ENCODE measurements at places on chromosomes 4 and X.

DNA sequence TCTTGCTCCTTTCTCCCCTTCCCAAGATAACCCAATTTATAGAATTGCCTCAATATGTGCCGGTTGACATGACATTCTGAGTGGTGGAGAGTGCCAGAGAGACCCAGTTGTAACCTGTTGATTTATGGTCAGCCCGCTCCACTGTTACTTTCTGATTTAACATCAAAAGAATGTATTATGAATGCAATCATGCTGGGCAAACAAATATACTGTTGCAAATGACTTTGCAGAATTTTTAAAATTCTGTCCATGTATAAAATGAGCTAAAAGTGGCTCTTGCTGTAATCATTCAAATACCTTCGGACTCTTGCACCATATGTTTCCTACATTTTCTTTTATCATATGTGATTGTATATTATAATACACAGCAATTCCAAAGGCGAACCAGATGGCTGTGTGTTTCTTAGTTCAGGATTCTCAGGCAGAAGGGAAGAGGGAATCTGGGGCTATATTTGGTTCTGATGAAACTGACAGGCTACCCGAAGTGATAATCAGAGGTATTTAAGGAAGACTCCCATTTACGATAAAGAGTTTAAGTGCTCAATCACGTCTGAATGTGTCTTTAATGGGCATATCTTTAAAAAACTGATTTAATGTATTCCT lies 131.7 kb downstream of the CLCN4 start:
- DNase-seq: no peak

- DNase-seq: no peak
Observed at GRCh38 chrX:110383414-110383813, 24.8 kb downstream of the RTL9 start.

DNA sequence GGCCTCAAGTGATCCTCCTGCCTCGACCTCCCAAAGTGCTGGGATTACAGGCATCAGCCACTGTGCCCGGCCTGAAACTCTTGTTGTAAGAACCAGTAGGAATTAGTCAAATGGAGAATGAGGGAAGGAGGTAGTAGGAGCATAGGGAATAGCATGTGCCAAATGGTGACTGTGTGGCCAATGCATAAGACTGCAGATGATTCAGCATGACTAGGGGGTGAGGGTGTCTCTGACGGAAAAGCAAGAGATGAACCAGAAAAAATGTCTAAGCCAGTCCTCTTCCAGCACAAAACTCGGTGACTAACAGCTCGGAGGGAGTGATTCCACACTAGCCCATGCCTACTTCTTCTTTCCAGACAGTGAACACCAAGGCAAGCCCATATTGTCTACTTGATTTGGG lies 58.2 kb upstream of the DUSP21 start:
- no peak for DNase-seq

- DNase-seq: no peak
Observed at GRCh38 chrX:45762699-45763647, 562.3 kb upstream of the DIPK2B start.

GRCh38 chr4:57199267-57199666 lies 89.1 kb upstream of the IGFBP7 start:
- no peak for DNase-seq

GRCh38 chr4:136007991-136008390 lies 1524.3 kb downstream of the PCDH18 start:
- DNase-seq: no peak

- DNase-seq: no peak
Observed at GRCh38 chr4:186015212-186015817, 53.6 kb upstream of the TLR3 start.

DNA sequence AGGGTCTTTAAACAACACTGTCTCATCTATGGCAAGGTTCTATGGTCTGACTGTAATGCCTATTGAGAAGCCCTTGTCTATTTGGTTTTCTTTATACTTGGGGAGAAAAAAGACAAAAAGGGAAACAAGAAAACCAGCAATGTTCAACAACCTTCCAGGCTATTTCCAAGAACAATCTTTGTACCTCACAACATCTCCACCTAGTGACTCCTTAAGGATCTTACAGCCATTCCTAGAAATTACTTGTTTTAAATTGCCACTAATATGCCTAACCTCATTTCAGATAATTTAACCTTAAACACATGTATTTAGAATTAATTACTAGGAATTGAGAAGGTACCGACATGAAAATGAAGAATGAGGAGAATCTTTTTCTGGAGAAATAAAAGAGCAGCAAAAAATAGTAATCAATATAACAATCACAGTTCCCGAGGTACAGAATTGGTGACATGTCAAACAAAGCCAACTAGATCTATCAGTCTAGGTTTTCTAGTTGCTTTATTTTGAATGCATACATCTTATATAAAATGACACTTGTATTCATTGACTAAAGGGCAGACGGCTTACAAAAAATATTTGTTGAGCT lies 1.6 kb upstream of the RBM46 start:
- DNase-seq: no peak

- DNase-seq: no peak
Observed at GRCh38 chrX:147850875-147851274, 60.8 kb upstream of the FMR1 start.

DNA sequence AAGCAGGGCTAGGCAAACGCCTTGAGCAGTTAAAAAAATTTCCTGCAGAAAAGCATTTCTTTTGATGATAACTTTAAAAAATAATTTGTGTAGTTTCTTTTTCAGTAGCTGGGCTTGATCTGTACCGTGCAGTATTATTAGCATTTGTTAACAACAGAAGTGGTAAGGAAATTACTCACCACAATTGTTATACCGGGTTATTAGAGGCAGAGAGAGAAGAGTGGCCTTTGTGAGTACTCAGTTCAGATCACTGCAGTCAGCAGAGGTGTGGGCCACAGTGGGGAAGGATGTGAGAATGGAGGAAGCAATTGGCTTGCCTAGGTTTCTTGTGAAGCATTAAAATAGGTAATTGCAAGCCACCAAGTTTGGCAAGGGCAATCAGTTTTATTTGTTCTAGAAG lies 14.3 kb upstream of the IL21 start:
- DNase-seq: no peak

GRCh38 chrX:53257166-53257565 lies 24.2 kb downstream of the IQSEC2 start:
- no peak for DNase-seq

GRCh38 chrX:87621697-87622096 lies 104.1 kb downstream of the KLHL4 start:
- DNase-seq: no peak

DNA sequence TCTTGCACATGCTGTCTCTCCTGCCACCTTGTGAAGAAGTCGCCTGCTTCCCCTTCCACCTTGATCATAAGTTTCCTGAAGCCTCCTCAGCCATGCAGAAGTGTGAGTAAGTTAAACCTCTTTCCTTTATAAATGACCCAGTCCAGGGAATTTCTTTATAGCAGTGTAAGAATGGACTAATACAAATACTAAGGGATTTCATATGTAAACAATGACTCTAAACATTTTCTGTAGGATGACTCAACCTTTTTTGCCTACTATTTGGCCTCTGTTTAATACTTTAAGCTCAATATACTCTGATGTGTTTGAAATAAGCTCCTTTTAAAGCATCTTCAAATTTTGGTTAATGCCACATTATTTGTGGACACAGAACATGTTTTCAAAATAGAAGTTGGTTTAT lies 813.5 kb upstream of the SLIT2 start:
- DNase-seq: no peak

DNA sequence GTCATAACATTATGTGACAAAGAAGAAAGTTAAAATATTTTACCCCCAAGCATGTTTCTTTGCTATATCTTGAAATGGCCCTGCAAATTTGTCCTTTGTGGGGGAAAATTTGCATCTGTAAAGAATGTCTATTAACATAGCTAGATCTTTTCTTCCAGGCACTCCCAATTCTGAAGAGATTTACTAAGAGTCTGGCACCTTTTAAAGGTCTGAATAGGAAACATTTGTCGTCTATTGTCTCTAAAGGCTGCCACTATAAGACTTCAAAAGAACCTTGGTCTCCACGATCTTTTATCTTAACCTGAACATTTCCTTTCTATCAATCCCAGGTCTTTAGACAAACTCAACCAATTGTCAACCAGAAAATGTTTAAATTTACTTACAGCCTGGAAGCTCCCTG lies 128.6 kb upstream of the VCX start:
- no peak for DNase-seq

DNA sequence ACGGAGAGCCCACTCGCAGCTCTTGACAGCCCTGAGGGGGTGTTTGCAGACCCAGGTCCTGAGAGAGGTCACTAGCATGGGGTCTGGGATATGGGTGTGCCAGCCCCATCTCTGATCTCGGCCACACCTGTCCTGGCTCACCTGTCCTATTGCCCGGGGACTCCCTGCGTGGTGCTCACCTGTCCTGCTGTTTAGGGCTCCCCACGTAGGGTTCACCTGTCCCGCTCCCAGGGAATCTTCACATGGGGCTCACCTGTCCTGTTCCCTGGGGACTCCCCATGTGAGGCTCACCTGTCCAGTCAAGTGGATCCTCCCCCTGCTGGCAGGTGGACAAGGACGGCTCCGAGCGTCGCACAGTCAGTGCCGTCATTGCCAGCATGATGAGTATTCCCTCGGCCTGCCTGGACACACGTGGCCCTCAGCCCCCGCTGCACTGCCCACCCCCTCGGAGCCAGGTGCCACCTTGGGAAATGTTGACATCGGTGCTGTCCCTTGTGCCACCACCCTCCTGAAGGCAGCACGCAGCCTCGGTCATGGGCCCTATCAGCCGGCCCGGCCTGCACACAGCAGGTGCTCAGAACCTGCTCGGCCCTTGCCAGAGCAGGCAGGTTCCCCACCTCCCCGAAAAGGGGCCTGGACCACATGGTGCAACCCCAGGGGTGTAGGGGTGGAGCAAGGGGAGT lies 6.3 kb downstream of the SLC49A3 start:
- DNase-seq: no peak

DNA sequence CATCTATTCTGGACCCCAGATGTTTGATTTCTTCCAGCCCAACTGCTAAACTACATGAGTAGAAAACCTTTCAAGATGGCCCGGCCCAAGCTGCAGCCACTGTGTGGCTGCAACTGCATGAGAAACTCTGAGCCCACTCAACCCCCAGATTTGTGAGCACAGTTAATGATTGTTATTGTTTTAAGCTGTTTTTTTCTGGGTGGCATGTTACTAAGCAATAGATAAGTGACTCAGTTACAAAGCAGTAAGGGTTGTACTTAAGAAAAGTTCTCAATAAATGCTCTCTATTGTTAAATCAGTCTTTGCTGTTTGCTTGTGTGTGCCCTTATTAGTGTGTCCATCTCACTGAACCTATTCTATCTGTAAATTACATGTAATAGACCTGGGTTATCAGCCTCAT lies 51.8 kb downstream of the GC start:
- no peak for DNase-seq

DNA sequence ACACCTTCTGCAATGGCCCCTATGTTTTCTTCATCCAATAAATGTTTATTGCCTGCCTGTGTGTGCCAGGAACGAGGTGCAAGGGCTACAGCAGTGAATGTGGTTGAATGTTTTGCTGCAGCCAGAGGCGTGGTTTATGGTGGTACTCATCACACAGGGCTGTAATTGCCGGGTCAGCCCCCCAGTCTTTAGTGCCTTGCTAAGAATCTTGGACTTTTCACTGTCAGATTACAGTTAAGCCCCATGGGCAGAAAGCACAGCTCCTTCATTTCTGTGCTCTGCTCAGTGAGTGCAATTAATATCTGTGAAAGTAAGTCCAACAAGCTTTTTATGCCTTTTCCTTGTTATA lies 67.8 kb downstream of the TAPT1 start:
- no peak for DNase-seq

DNA sequence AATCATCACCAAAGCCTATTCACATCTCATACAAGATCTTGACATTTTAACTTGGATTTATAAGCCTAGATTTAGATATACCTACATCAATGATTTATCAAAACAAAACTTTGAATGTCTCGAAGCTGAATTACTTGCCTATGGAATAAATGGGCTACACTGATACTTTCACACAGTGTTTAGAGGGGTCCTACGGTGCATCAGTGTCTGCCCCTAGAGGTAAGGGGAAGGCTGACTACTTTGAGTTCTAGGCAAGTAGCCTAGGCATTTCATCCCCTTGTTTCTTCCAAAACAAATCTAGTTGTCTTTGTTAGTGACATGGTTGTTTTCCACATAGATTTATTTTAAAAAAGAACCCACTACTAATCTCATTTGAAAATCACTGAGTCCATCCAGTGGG lies 158.1 kb upstream of the ATOH1 start:
- no peak for DNase-seq

DNA sequence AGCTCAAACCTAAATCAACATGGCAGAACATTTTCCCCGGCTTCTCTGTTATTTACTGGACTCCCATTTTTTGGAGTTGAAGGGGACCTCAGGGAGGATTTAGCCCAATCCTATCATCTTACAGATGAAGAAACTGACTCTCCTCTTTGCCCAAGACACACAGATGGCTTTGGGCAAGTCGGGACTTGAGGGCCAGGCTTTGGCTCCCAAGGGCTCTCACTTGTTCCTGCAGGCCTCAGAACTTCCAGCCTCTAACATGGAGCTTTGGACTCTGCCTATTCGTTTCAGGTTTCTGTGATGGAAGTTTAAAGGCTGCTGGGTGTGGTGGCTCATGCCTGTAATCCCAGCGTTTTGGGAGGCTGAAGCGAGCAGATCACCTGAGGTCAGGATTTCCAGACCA lies 59.5 kb downstream of the RHOH start:
- no peak for DNase-seq

GRCh38 chrX:48957477-48957826 lies at the start of gene OTUD5:
Gene OTUD5 (minus strand): TSS chrX:48957607. CDS start chrX:48957570, 37 bp downstream.
- DNase-seq: no peak

DNA sequence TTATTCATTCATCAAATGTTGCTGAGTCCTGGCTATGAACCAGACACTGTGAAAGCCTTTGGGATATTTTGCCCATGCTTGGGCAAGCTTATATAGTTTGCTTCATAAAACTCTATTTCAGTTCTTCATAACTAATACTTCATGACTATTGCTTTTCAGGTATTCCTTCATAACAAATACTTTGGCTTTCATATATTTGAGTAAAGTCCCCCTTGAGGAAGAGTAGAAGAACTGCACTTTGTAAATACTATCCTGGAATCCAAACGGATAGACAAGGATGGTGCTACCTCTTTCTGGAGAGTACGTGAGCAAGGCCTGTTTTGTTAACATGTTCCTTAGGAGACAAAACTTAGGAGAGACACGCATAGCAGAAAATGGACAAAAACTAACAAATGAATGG lies 1.7 kb upstream of the AFP start:
- no peak for DNase-seq

DNA sequence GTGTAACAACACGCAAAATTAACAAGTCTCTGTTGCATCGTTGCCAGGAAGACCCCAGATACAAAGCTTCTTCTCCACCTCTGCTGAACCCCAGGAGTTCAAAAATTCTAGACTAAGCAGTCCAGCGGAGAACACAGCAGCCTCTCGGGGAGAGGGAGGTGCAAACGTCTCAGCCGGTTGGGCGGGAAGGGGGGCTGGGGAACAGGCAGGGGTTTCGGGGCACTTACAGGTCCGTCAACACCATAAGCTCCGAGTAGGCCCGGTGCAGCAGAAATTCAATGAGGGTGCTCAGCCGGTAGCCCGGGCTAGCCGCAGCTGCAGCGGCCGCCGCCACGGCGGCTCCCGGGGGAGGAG lies 394 bp downstream of the MED14 start:
- DNase-seq: no peak
